Thoracic aorta endothelial cell (primary cell): ENCODE measurements at places on chromosomes 1 and 21. TPM values are rescaled to one million over a fixed set of nuclear protein-coding genes. Genes with fewer than 3 reads are reported as not detected.

The RNF223 gene
- not detected in 2 replicates for total RNA-seq

The C1orf94 gene
- total RNA-seq: not detected in 2 replicates

The HTR6 gene
- 0.07 TPM in 1 of 2 replicates, not detected in the other for total RNA-seq

The ANXA9 gene
- total RNA-seq: not detected in 2 replicates

The STUM gene
- not detected in 2 replicates for total RNA-seq

The TBX19 gene
- 0.80 and 1.0 TPM in 2 replicates for total RNA-seq

The TLR5 gene
- total RNA-seq: 0.27 and 0.72 TPM in 2 replicates

The RGS4 gene
- 140 and 418 TPM in 2 replicates for total RNA-seq

The SV2A gene
- total RNA-seq: 0.66 and 2.9 TPM in 2 replicates

The OPRD1 gene
- not detected in 2 replicates for total RNA-seq

The NBPF3 gene
- 3.1 and 6.1 TPM in 2 replicates for total RNA-seq

The KRTAP10-3 gene
- total RNA-seq: not detected in 2 replicates

The GPR52 gene
- total RNA-seq: 2.9 and 3.4 TPM in 2 replicates

The OR14C36 gene
- total RNA-seq: not detected in 2 replicates
